Breast epithelium (tissue), 4 donors: ENCODE measurements at places on chromosomes 12 and 14. TPM values are rescaled to one million over a fixed set of nuclear protein-coding genes. Genes with fewer than 3 reads are reported as not detected.

MUCL1 gene
- total RNA-seq: 3.4 TPM

AQP2 gene
- not detected for total RNA-seq

TDRD9 gene
- 0.96 TPM for total RNA-seq

RND1 gene
- 3.3 TPM for total RNA-seq

TAS2R14 gene
- total RNA-seq: 8.8 TPM

ANO2 gene
- 5.0 TPM for total RNA-seq

CALM1 gene
- total RNA-seq: 332 TPM

RFLNA gene
- total RNA-seq: 1.3 TPM
